Calu3 (cell line): ENCODE measurements at places on chromosomes 7 and 10. TPM values are rescaled to one million over a fixed set of nuclear protein-coding genes. Genes with fewer than 3 reads are reported as not detected.

Gene CABCOCO1
- not detected in 2 replicates for total RNA-seq

Gene TYW1B
- 1.7 and 2.4 TPM in 2 replicates for total RNA-seq

Gene EPHB6
- total RNA-seq: 3.0 and 3.1 TPM in 2 replicates

Gene MLXIPL
- total RNA-seq: 1.1 and 3.0 TPM in 2 replicates

Gene TBX20
- 3.3 and 3.4 TPM in 2 replicates for total RNA-seq

Gene EFCAB10
- not detected in 2 replicates for total RNA-seq

Gene SKIDA1
- 0.40 TPM in 1 of 2 replicates, not detected in the other for total RNA-seq

Gene CYP26C1
- total RNA-seq: 0.39 and 0.45 TPM in 2 replicates

Gene RASSF4
- 2.2 and 2.4 TPM in 2 replicates for total RNA-seq

Gene TAS2R5
- 3.0 and 3.6 TPM in 2 replicates for total RNA-seq

Gene GDF10
- total RNA-seq: not detected in 2 replicates

Gene NOS3
- 0.71 and 1.1 TPM in 2 replicates for total RNA-seq

- no peak for DNase-seq
These were observed 23.3 kb downstream of the FZD1 start for GRCh38 chr7:91287371-91288084.

DNA sequence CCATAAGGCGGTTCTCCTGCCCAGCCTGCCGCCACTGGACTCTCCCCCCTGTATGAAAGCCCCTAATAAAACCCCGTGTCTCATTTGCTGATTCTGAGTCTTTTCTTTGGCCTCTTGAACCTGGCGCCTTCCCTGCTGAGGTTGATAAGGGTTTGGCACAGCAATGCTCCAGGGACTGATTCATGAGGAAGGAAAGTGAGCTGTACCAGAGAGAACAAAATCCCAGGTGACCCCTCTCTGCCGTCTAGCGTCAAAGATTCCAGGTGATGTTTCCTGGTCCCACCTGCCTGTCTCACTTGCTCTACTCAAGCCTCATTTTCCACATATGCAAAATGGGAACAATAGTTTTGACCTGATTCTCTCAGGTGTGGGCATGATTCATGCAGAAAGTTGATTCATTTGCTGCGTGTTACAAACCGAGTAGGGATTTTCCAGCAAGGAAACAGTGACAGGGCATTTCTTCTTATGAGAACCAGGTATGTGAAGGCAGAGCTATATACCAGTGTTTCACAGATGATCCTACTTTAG lies 730.6 kb upstream of the IGFBP3 start:
- DNase-seq: peak; percentile 86

GRCh38 chr10:128440513-128441160 lies 314.4 kb upstream of the MKI67 start:
- no peak for DNase-seq

- DNase-seq: no peak
These were observed 63.6 kb downstream of the TES start for GRCh38 chr7:116273918-116274301.

DNA sequence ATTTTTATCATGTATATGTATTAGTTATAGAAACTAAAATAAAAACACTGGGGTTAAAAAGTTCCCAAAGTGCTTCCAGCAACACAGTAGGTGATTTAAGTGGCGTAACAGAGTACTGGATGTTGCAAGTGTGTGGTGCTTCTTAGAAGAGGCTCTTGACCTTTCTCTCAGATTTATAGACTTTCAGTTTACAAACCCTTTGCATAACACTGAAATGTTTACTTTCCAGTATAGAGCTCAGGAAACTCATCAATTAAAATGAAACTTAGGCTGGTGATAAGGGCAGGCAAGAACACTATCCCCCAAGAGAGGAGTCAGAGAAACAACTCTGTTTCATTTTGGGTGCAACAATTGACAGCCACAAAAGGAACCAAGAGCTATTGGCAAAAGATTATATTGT lies 27.5 kb upstream of the SMC3 start:
- no peak for DNase-seq

GRCh38 chr7:39164887-39165286 lies 187.2 kb downstream of the POU6F2 start:
- no peak for DNase-seq

GRCh38 chr10:76398043-76398710 lies 966.8 kb downstream of the LRMDA start:
- no peak for DNase-seq

GRCh38 chr7:35232994-35233393 lies 20.9 kb downstream of the TBX20 start:
- no peak for DNase-seq

DNA sequence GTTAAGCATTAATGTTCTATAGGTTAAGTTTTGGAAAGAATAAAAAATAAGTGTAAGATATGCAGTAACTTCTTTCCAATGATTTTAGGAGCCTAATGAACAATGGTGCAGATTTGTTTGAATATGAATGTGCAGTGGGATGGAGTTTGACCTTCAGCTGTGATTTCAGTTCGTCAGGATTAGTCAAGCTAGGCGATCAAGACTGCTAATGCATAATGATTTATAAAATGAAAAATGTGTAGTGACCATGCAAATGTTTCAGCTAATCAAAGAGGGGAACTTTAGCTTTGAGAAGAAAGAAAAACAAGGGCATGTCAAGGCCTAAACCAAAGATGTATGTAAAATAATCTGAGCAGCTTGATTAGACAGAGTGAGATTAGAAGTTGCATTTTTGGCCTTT lies 208.5 kb downstream of the FOXP2 start:
- DNase-seq: no peak

- DNase-seq: no peak
These were observed 5.1 kb upstream of the MYO1G start for GRCh38 chr7:44983742-44984477.

DNA sequence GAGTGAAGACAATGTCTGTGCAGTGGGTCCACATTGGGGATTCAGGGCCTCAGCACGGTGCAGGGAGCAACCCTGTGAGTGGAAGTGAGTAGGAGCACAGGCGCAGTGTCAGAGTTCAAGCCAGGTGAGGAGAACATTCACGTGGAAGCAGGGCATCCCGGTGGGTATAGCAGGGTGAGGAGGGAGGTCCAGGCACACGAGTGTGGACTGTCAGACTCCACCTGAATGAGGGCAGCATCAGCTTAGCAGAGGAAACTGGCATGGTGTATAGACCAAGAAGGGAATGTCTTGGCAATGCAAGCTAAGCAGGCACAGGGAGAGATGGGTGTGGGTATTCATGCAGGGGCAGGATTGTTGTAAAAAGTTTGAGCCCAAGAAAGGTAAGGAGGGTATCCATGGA lies 15.3 kb upstream of the LRRC72 start:
- no peak for DNase-seq

- DNase-seq: no peak
These were observed 9.5 kb downstream of the MNX1 start for GRCh38 chr7:157000741-157001653.

DNA sequence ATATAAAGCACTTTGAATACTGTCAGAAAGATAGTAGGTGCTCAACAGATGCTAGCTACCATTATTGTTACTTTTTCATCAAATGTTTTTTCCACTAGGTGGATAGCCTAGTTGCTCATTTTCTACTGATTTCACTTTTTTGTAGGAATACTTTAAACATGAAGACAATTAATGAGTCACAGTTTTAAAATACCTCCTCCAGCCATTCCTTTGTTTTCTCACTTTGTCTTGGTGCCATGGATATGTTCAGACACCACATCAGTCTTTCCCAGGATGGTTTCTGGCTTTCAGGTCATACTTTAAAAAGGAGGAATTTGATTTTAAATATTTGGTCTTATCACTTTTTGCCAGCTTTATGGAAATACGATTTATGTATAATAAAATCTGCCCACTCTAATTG lies 147.1 kb upstream of the MGMT start:
- no peak for DNase-seq

DNA sequence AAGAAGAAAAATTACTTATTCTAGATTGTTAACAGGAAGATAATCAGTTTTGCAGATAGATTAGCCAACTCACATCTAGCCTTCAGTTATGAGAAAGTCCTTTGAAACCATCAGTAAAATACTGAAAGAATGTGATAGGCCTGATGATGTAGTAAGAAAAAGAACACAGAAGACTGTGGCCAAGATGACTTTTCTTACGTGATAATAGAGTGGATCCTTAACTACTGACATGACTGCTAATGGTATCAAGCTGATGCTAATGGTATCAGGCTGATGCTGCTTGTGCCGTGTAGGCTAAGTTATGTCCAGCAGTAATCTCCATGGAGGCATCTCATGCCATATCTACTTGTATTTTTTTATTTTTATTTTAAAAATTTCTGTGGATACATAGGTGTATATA lies 114.2 kb downstream of the GLCCI1 start:
- no peak for DNase-seq

DNA sequence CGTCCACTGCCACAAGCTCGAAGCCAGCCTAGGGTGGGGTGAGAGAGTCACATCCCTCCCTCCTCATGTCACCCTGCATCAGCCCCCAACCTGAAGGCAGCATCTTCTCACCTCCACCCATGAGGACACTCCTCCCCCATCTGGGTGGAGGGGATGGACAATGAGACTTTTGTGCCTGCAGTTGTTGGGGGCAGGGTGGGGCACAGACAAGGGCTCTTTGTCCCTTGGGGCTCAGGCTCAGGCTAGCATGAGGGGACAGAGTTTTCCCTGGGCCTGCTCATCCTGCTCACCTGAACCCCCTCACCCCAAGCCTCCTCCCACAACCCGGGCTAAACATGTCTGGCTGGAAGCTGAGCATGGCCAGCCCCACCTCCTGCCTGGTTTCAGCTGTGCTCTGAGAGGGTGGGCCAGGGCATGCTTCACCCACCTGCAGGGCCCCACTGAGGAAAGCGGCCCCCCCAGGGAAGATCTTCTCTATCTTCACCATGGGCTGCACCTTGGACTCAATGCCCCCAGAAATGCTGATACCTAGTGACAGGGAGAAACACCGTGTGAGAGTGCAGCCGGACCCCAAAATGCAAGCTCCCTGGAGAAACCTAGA lies 9.3 kb downstream of the LZTS2 start:
- DNase-seq: peak; percentile 50

- no peak for DNase-seq
These were observed 70.0 kb upstream of the CC2D2B start for GRCh38 chr10:95837783-95838182.

DNA sequence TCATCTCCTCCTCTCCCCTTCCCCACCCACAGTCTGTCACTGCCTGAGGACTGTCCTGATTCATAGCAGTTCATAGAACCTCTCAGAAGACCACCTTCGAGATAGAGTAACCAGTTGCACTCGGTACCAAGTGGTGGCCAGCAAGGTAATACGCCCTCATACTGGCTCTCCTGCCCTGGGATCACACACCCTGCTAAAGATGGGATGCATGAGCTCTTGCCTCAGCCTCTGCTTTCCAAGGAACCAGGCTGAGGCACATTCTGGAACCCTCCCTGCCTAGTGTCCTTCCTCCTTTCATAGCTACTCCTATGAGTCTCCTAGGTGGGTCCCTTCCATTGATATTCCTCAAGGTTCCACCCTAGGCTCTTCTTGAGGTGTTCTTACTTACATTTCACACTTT lies 15.5 kb downstream of the CFAP43 start:
- no peak for DNase-seq

- peak; percentile 16 for DNase-seq
These were observed 27.8 kb upstream of the NUB1 start for GRCh38 chr7:151313857-151314256.

- no peak for DNase-seq
These were observed 21.0 kb downstream of the GRB10 start for GRCh38 chr7:50761713-50762112.

DNA sequence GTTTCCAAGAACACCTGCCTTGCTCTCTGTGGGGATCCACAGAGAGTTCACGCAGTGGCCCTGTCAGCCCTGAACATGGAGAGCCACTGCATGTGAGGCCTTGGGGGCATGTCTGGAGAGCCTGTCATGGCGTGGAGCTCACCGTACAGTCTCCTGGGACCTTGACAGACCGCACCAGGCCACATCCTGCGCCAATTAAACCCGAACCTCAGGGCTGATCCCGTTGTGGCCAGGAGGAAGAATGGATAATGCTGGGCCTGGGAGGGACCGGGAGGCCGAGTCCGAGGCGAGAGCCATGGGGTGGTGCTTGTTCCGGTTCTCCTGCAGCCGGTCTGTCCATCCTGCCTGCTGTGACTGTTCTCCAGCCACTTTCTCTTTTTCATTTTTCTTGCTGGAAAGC lies 68.7 kb downstream of the DNAJB6 start:
- DNase-seq: no peak

GRCh38 chr10:32031920-32032319 lies 24.3 kb downstream of the KIF5B start:
- DNase-seq: no peak

DNA sequence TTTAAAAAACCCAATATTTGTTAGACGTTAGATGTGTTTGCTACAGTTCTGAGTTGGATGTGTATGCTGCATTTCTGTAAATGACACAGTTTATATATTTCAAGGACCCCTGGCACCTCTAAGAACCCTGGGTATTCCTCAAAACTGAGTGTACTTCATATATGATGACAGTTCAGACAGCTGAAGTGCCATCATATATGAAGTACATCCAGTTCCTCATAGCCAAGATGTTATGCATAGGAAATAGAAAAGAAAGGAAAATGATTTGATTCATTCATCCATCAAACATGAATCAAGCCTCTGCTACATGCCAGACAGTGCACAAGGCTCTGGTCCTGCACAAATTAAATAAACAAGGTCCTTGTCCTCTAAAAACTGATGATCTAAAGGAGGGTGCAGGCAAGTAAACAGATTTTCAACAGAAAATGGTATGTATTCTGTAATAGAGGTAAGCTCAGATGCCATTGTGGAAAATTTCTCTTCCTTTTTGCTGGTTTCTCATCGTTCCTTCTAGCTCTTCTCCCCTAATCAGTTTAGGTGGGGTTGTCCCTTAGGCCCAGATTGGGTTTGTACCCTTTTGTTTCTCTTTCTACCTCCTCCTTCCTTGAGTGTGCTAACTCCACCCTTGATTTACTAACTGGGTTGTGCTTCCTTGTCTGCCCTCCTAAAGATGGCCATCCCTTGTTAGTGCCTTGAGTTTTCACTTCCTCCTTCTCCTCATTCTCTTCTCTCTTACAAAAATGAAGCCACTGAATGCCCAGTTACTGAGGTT lies 25.3 kb upstream of the SMIM30 start:
- no peak for DNase-seq

DNA sequence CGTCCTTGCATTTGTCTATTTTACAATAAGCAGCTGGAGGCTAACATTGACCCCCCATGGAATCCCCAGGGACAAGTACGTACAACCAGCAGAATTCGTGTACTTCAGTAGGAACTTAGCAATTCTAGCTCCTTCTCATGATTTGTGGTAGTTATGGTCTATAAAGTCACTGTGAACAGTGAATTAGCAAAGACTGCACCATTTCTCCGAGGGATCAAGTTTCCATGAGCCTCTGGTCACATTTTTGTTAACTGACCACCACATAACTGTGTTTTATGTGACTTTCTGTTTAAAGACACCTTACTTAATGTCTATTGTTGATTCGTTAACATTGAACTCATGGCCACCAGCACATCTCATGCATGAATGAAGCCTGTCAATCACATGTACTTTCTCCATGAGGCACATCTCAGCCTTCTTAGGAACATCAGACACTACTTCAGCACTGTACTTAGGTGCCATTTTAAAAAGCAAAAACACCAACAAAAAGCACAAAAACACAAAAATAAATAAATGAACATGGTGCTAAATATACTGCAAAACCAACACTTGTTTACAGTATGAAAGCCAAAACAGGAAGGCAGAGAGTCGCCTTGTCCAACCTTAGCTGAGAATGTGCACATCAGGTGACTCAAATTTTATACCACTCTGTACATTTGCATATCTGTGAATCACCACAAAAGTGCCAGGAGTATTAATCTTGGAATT lies 9.0 kb upstream of the UCN3 start:
- no peak for DNase-seq
